H1 (cell line): ENCODE measurements at places on chromosomes 3 and 15. TPM values are rescaled to one million over a fixed set of nuclear protein-coding genes. Genes with fewer than 3 reads are reported as not detected.

DNA sequence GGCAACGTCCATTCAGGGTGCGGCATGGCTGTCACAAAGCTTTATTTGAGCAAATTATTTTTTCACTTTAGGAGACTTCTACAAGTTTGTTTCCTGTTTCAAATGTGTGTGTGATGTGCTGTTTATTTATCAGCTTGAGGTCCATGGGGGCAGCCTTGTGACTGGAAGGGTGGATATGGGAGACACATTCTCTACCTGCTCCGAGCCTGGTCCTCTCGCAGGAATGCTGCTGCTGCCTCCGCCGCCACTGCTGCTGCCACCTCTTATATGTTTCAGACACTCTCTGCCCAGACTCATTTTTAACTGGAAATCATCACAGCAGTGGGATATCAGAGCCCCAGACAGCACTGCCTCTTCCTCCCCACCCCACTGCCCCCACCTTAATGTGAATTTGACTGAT, 83.5 kb upstream of the PXYLP1 start:
- H3K4me1 ChIP-seq, result peaks cover 2% of the 10 kb centered on the region
- H3K27ac ChIP-seq, result no peak overlapping the region
- no peaks in the 10 kb centered on the region for H3K27me3 ChIP-seq
- DNase-seq, result no peak

DNA sequence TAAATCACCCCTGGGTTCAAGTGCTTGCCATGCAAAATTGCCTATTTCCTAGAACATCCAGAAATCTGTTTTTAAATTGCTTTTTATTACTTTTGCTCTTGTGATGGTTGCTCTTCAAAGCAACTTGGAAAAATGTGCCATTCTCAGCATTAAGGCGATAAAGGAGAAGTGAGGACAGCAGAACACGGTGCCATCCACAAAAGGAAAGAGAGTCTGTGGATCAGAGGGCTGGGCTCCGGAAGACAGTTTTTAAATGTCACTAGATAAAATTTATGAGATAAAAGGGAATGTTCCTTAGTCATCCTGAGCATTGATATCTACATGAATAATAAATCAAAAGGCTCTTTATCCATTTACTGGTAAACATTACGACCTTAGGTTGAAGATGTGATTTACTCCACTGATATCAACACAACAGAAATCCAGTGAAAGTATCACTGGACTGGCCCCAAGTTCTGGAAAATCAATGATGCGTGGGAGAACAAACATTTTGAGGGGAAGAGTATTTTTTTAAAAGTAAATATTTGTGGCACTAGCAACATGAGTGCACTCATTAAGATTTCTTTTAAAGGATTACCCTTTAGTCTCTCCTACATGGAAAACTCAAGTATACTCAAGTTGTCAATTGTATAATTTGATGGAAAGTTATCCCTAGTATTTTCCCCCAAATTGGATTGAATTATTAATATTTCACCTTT, 554.7 kb downstream of the FHIT start:
- no peaks in the 10 kb centered on the region for H3K36me3 ChIP-seq
- no peak overlapping the region for H3K4me3 ChIP-seq
- no peak overlapping the region for H3K27ac ChIP-seq
- DNase-seq, result no peak
- H3K27me3 ChIP-seq, result no peaks in the 10 kb centered on the region

GRCh38 chr15:82805994-82806406, at the start of gene FSD2:
Gene FSD2, minus strand, starts transcription at chr15:82806069. Its CDS starts 18,679 bp downstream, at chr15:82787390.
- H3K4me1 ChIP-seq, result no peaks in the 10 kb centered on the region
- H3K36me3 ChIP-seq, result no peaks in the 10 kb centered on the region
- DNase-seq, result no peak
- H3K27me3 ChIP-seq, result no peaks in the 10 kb centered on the region
- no peak within 1 kb of the TSS for H3K27ac ChIP-seq
- H3K4me3 ChIP-seq, result no peak within 1 kb of the TSS

DNA sequence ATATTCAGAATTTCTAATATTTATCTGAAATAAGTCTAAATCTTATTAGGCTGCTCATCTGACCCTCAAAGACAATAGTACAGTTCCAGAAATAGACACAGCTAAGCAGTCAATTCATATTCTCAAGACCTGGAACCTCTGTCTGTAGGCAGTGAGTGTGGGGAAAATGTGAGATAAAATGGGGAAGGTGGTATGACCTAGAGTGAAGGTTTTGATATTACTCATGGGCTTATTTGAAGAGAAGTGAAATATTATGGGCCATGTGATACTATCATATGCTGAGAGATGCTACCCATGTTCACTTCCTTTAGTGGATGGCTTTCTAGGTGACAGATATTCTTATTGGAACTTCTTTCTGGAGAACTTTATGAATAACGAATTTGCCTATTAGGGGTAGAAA, 33.5 kb downstream of the TGFBR2 start:
- H3K4me1 ChIP-seq, result peaks cover 3% of the 10 kb centered on the region; the same call in 1 of the 2 replicates
- H3K4me3 ChIP-seq, result no peak overlapping the region
- no peaks in the 10 kb centered on the region for H3K27me3 ChIP-seq
- no peak for DNase-seq
- no peak overlapping the region for H3K27ac ChIP-seq
- no peaks in the 10 kb centered on the region for H3K36me3 ChIP-seq

DNA sequence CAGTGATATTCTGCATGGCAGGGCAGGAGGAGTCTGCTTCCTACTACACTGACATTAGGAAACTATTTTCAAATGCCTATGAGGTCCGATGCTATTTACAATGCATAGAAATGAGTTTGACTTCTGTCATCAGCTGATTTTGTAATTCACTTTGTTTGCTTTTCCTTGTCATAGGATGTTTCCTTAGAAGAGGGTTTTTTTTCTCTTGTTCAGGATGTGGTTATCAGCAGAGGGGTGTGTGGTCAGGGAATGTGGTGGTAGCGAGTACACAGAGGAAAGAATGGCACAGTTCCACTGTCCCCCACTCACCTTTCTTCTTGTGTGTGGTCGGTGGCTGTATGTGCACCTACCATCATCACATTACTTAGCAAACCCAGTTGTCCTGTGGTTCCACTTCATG, 231.5 kb downstream of the LRTM1 start:
- H3K27me3 ChIP-seq, result no peaks in the 10 kb centered on the region
- no peaks in the 10 kb centered on the region for H3K36me3 ChIP-seq
- DNase-seq, result no peak

DNA sequence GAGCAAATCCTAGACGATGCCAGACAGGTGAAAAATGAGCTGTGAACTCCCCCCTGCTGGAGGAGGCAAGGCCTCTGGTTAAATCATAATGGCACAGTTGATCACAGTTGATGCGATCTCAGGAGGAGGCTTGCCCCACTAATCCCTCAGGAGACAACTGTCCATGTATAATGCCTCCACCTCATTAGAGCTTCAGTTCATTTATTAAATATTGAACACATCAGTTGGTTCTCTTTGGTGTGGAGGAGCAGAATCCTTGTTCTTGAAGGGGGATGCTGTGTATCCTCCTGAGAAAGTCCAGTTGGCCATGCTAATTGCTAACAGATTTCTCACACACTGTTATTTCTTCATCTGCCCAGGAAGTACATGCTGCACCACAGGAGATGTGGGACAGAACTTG, 290.5 kb downstream of the IGSF11 start:
- no peaks in the 10 kb centered on the region for H3K4me1 ChIP-seq
- H3K27ac ChIP-seq, result no peak overlapping the region
- no peaks in the 10 kb centered on the region for H3K36me3 ChIP-seq
- no peak for DNase-seq
- no peak overlapping the region for H3K4me3 ChIP-seq

- H3K4me1 ChIP-seq, result no peaks in the 10 kb centered on the region
- no peaks in the 10 kb centered on the region for H3K27me3 ChIP-seq
- H3K4me3 ChIP-seq, result no peak overlapping the region
- no peak overlapping the region for H3K27ac ChIP-seq
Measured at GRCh38 chr3:152038490-152038889, 165.0 kb downstream of the SUCNR1 start.

DNA sequence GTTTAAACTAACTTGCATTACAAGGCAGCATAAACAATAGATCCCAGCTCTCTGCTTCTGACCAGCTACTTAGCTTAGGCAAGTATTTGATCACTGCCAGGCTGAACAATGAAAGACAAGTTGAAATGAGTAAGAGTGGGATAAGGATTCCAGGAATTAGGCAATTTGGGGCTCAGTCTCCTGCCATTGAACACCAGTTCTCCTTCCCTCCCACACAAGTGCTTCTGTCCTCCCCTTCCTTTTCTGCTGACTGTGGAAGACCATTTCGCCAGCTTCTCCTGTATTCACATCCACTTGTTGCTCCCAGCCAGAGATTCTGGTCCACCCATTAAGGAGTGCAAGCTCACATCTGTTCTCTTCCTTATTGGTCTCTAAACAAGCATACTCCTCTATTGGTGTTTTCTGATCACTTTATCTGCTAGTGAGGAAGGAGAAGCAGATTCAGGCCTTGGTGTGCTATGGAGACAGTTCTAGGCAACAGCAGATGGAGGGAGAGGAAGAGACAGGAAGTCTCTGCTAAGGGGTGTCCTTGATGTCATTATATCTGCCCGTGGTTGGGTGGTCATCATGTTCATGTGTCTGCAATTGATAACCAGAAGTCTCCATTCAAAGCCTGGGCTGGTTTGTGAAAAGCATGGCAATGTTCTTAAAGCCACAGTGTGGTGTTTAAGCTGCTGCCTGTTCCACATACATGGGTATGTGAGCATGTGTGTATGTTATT, 121.5 kb downstream of the PLCL2 start:
- DNase-seq, result no peak
- H3K36me3 ChIP-seq, result peaks cover 8% of the 10 kb centered on the region; the same call in 1 of the 2 replicates
- no peak overlapping the region for H3K4me3 ChIP-seq
- no peaks in the 10 kb centered on the region for H3K4me1 ChIP-seq

- H3K4me1 ChIP-seq, result no peaks in the 10 kb centered on the region; the same call in 1 of the 2 replicates
- H3K36me3 ChIP-seq, result no peaks in the 10 kb centered on the region
- no peak for DNase-seq
- no peak overlapping the region for H3K27ac ChIP-seq
- no peaks in the 10 kb centered on the region for H3K27me3 ChIP-seq
- no peak overlapping the region for H3K4me3 ChIP-seq
Measured at GRCh38 chr15:100966997-100967396, 47.8 kb downstream of the LRRK1 start.

- no peak overlapping the region for H3K27ac ChIP-seq
- H3K36me3 ChIP-seq, result no peaks in the 10 kb centered on the region
- no peak for DNase-seq
- no peaks in the 10 kb centered on the region for H3K4me1 ChIP-seq
- H3K27me3 ChIP-seq, result no peaks in the 10 kb centered on the region
Measured at GRCh38 chr3:110199588-110199943, 862.2 kb upstream of the DPPA4 start.

DNA sequence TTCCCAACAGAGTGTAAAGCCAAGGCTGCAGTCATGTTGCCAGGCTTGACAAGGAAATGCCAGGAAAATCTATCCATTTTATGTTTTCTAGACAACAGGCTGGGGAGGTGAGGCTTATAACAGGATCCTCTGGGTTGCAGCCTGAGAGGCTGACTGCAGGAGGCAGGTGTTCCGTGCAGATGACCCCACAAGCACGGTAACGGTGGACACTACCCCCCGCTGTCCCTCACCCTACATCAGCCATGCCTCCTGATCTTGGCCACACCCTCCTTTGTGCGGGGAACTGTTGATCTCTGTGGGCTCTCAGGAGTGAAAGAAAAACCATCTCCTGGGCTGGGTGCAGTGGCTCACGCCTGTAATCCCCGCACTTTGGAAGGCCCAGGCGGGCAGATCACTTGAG, 68.0 kb upstream of the ADPGK start:
- no peak overlapping the region for H3K4me3 ChIP-seq
- H3K27ac ChIP-seq, result no peak overlapping the region
- no peaks in the 10 kb centered on the region for H3K27me3 ChIP-seq
- DNase-seq, result no peak
- H3K36me3 ChIP-seq, result no peaks in the 10 kb centered on the region

- H3K4me3 ChIP-seq, result no peak overlapping the region
- H3K4me1 ChIP-seq, result peaks cover 8% of the 10 kb centered on the region
- H3K27ac ChIP-seq, result no peak overlapping the region
- no peak for DNase-seq
Measured at GRCh38 chr15:88401996-88402656, 65.1 kb downstream of the MRPL46 start.

- DNase-seq, result no peak
- H3K27me3 ChIP-seq, result no peaks in the 10 kb centered on the region
- H3K4me3 ChIP-seq, result no peak overlapping the region
- H3K36me3 ChIP-seq, result no peaks in the 10 kb centered on the region
- H3K27ac ChIP-seq, result no peak overlapping the region
Measured at GRCh38 chr3:65851827-65852226, 186.9 kb downstream of the MAGI1 start.

- H3K4me1 ChIP-seq, result peaks cover 5% of the 10 kb centered on the region; the same call in 1 of the 2 replicates
- no peaks in the 10 kb centered on the region for H3K27me3 ChIP-seq
- H3K4me3 ChIP-seq, result no peak overlapping the region
Measured at GRCh38 chr3:14483286-14483685, 56.9 kb downstream of the GRIP2 start.

GRCh38 chr3:107438671-107439070, 61.4 kb downstream of the CCDC54 start:
- H3K4me1 ChIP-seq, result no peaks in the 10 kb centered on the region
- no peaks in the 10 kb centered on the region for H3K27me3 ChIP-seq
- H3K36me3 ChIP-seq, result no peaks in the 10 kb centered on the region
- no peak overlapping the region for H3K4me3 ChIP-seq
- DNase-seq, result no peak

GRCh38 chr3:156761007-156761406, 65.1 kb upstream of the LEKR1 start:
- H3K27me3 ChIP-seq, result no peaks in the 10 kb centered on the region
- DNase-seq, result no peak
- no peak overlapping the region for H3K27ac ChIP-seq
- no peaks in the 10 kb centered on the region for H3K36me3 ChIP-seq
- no peak overlapping the region for H3K4me3 ChIP-seq

MITF gene
- 0.46 and 0.53 TPM in 2 replicates for polyA plus RNA-seq

FOXB1 gene
- polyA plus RNA-seq, result 0.92 and 2.7 TPM in 2 replicates

MOBP gene
- polyA plus RNA-seq, result 0.06 and 0.24 TPM in 2 replicates

HIGD2B gene
- not detected in 2 replicates for polyA plus RNA-seq

CCR3 gene
- polyA plus RNA-seq, result not detected in 2 replicates

AGBL1 gene
- not detected in 2 replicates for polyA plus RNA-seq

C3orf85 gene
- not detected in 2 replicates for polyA plus RNA-seq
